ENCODE measurements at places on chromosomes 1 and 21.

- no peak for DNase-seq
- no peak overlapping the region for H3K27ac ChIP-seq
- no peaks in the 10 kb centered on the region for H3K4me1 ChIP-seq
- no peak overlapping the region for H3K4me3 ChIP-seq
Measured at GRCh38 chr1:156368157-156368658, 803 bp upstream of the RHBG start.

- H3K4me1 ChIP-seq: no peaks in the 10 kb centered on the region
- peaks cover 5% of the 10 kb centered on the region for H3K27me3 ChIP-seq
- DNase-seq: no peak
- H3K4me3 ChIP-seq: no peak overlapping the region
- H3K27ac ChIP-seq: no peak overlapping the region
Measured at GRCh38 chr1:86823386-86823785, 90.5 kb downstream of the SELENOF start.

- no peak overlapping the region for H3K4me3 ChIP-seq
- H3K36me3 ChIP-seq: no peaks in the 10 kb centered on the region
- no peaks in the 10 kb centered on the region for H3K4me1 ChIP-seq
- no peak overlapping the region for H3K27ac ChIP-seq
Measured at GRCh38 chr1:38489844-38490270, 369.7 kb downstream of the RRAGC start.

DNA sequence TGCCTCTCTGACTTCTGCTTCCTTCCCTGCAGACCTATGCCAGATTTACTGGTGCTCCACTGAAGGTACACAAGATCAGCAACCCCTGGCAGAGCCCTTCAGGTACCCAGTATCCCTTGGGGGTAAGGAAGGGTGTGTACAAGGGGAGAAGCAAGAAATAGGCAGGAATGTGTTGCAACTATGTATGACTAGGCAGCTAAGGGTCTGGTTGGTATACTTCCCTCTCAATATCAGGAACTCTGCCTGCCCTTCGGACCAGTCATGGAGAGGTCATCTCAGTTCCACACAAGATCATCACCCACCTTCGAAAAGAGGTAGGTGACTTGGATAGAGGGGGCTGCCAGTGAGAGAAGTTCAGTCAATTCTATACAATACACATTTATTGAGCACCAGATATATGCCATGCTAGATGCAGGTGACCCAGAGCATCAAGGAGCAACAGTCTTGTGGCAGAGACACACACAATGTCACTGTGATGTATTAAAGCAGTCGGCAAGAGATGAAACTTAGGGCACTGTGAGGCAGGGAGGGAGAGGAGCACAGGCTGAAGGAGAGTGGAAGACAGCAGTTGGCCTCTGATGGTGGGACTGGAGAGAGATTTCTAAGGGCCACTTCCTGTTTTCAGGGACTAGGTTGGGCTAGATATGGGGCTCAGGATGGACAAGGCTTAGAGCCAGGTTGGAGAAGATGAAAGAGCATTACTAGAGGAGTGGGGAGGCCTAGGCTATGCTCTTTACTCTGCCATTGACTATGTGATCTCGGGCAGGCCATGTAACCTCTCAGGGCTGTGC lies 2.0 kb downstream of the MTX1 start:
- H3K27me3 ChIP-seq: no peaks in the 10 kb centered on the region
- H3K4me1 ChIP-seq: no peaks in the 10 kb centered on the region
- peak overlapping the region; percentile 98 for H3K27ac ChIP-seq
- no peak for DNase-seq
- no peak overlapping the region for H3K4me3 ChIP-seq

- peaks cover 19% of the 10 kb centered on the region for H3K4me1 ChIP-seq
- H3K27ac ChIP-seq: no peak overlapping the region
- H3K4me3 ChIP-seq: no peak overlapping the region
- H3K36me3 ChIP-seq: no peaks in the 10 kb centered on the region
- DNase-seq: no peak
Measured at GRCh38 chr1:68225781-68226180, 6.5 kb downstream of the WLS start.

- DNase-seq: peak; percentile 76
- H3K27me3 ChIP-seq: no peaks in the 10 kb centered on the region
- H3K4me3 ChIP-seq: no peak overlapping the region
- peaks cover 13% of the 10 kb centered on the region for H3K4me1 ChIP-seq
Measured at GRCh38 chr1:84253891-84254290, 47.6 kb upstream of the SAMD13 start.

GRCh38 chr1:208272713-208273112 lies 28.5 kb upstream of the PLXNA2 start:
- H3K27ac ChIP-seq: no peak overlapping the region
- H3K27me3 ChIP-seq: no peaks in the 10 kb centered on the region
- H3K36me3 ChIP-seq: no peaks in the 10 kb centered on the region
- no peaks in the 10 kb centered on the region for H3K4me1 ChIP-seq
- no peak for DNase-seq
- no peak overlapping the region for H3K4me3 ChIP-seq

- H3K4me3 ChIP-seq: no peak overlapping the region
- DNase-seq: no peak
- no peaks in the 10 kb centered on the region for H3K4me1 ChIP-seq
Measured at GRCh38 chr1:58727364-58727763, 27.5 kb upstream of the MYSM1 start.

GRCh38 chr1:205407970-205408369 lies 13.9 kb downstream of the LEMD1 start:
- H3K27ac ChIP-seq: no peak overlapping the region
- no peaks in the 10 kb centered on the region for H3K36me3 ChIP-seq
- H3K4me1 ChIP-seq: no peaks in the 10 kb centered on the region
- H3K4me3 ChIP-seq: no peak overlapping the region
- no peak for DNase-seq

DNA sequence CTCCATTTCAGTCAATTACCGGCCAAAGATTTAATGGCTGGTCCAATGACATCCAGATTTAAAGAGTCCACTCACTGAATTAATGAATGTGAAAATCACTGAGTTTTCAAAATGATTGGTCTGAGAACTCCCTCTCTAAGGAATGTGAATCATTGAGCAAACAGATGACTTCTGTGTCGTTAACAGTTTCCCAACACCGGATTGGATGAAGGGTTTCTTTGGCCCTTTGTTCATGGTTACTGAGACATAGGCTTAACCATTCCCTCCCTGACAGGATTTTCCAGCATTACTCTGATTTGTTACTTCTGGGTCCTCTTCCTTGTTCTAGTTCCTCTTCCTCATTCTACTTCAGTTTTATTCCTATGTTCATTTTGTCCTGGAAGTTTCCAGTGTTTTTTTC lies 1.5 kb upstream of the CLDN17 start:
- no peaks in the 10 kb centered on the region for H3K27me3 ChIP-seq
- DNase-seq: no peak

DNA sequence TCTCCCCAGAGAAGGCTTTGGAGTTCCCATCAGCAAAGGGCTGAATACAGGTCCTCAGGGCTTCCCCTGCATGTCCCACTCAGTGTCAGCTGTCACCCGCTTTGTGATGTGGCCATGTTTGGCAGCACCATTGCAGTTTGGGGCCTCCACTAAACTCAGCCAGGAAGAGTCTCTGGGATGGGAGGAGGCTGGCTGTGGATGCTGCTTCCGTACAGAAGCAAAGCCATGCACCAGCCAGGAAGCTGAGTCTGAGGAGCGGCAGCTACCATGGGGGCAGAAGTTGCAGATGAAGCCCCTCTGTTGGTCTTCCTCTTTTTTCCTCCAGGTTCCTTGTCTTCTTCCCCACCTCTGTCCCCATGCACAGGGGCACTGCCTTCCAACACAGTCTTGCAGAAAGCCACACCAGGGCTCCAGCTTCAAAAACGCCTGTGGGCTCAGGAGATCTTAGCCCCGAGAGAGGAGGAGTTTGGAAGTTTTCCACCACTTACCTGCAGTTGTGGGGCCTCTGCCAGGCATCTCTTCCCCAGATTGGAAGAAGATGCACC lies 416.8 kb downstream of the NPHP4 start:
- H3K27me3 ChIP-seq: peaks cover 3% of the 10 kb centered on the region
- DNase-seq: no peak
- H3K4me3 ChIP-seq: no peak overlapping the region
- no peaks in the 10 kb centered on the region for H3K36me3 ChIP-seq

DNA sequence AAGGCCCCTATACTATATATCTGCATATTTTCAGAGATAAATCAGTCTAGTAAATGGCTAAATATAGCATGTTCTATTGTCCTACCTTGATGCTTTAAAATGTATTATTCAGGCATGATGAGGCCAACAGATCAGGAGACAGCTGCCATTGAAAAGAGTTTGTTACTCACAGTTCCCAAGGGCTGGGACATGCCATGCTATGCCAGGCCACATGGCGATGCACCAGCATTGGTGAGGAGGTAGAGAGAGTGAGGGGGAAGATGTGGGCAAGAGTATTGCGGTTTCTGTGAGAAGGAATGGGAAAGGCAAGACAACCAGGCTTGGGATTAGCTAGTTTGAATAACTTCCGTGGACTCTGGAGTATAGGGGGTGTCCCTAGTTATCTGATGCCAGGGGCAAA lies 316.5 kb downstream of the DISC1 start:
- no peaks in the 10 kb centered on the region for H3K36me3 ChIP-seq
- H3K4me3 ChIP-seq: no peak overlapping the region
- no peak overlapping the region for H3K27ac ChIP-seq
- DNase-seq: no peak
- H3K4me1 ChIP-seq: no peaks in the 10 kb centered on the region

- no peaks in the 10 kb centered on the region for H3K27me3 ChIP-seq
- H3K27ac ChIP-seq: peak overlapping the region; percentile 79
- peaks cover 56% of the 10 kb centered on the region for H3K4me1 ChIP-seq
- H3K36me3 ChIP-seq: no peaks in the 10 kb centered on the region
- peak; percentile 66 for DNase-seq
Measured at GRCh38 chr1:66333466-66334199, 200.3 kb upstream of the SGIP1 start.

DNA sequence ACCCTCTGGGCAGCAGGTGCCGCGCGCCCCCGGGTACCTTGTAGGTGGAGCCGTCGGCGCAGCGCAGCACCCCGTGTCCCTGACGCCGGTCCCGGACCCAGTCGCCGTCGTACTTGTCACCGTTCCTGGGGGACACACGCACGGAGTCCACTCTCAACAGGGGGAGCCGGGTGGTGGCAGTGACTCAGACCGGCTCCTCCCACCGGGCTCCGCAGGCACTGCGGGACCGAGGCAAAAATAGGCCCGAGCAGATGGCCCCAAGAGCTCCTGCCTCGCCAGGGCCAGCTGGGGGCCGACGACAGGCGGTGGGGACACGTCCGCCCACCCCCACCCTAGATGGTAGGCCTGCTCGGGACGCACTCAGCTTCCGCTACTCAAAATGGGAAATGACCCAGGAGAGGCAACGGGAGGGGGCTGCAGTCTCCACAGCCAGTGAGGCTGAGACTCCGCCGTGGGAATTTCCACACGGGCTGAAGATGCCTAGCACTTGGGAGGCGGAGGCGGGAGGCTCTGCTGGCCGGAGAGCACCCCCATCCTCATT lies 6.3 kb downstream of the MORN1 start:
- no peaks in the 10 kb centered on the region for H3K36me3 ChIP-seq
- H3K27me3 ChIP-seq: no peaks in the 10 kb centered on the region
- DNase-seq: peak; percentile 63
- H3K4me3 ChIP-seq: no peak overlapping the region
- H3K27ac ChIP-seq: no peak overlapping the region
- H3K4me1 ChIP-seq: peaks cover 11% of the 10 kb centered on the region

GRCh38 chr1:203835476-203835875 lies 25.9 kb upstream of the SNRPE start:
- no peaks in the 10 kb centered on the region for H3K4me1 ChIP-seq
- no peak for DNase-seq
- H3K36me3 ChIP-seq: peaks cover 98% of the 10 kb centered on the region
- H3K27ac ChIP-seq: no peak overlapping the region
- H3K27me3 ChIP-seq: no peaks in the 10 kb centered on the region

GRCh38 chr1:53323316-53323715 lies 4.6 kb downstream of the LRP8 start:
- H3K27ac ChIP-seq: no peak overlapping the region
- H3K36me3 ChIP-seq: no peaks in the 10 kb centered on the region
- peaks cover 28% of the 10 kb centered on the region for H3K4me1 ChIP-seq
- DNase-seq: no peak
- no peaks in the 10 kb centered on the region for H3K27me3 ChIP-seq
- H3K4me3 ChIP-seq: no peak overlapping the region

- H3K4me1 ChIP-seq: no peaks in the 10 kb centered on the region
- no peak for DNase-seq
- H3K27me3 ChIP-seq: no peaks in the 10 kb centered on the region
- H3K27ac ChIP-seq: no peak overlapping the region
- no peaks in the 10 kb centered on the region for H3K36me3 ChIP-seq
- no peak overlapping the region for H3K4me3 ChIP-seq
Measured at GRCh38 chr1:242228991-242229390, 230.1 kb upstream of the MAP1LC3C start.

DNA sequence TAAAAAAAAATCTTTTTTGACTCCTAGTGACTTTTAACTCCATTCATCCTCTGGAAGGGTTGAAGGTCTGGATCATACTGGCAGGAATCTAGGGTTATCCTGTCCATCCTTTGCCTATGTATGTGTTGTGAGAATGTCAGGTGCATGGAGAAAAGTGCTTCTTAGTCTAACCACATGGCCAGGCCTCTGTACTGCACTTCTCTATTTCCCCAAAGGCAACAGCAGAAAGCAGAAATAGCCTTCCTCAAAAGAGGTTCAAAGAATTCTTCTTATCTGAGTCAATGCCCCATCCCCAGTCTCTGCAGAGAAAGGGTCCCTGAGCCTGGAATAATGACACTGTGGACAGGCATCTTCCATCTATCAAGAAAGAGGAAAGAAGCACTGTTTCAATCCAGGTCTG lies 85.7 kb upstream of the CD34 start:
- H3K27me3 ChIP-seq: no peaks in the 10 kb centered on the region
- H3K27ac ChIP-seq: no peak overlapping the region
- DNase-seq: no peak

- no peaks in the 10 kb centered on the region for H3K4me1 ChIP-seq
- no peak for DNase-seq
- H3K27ac ChIP-seq: no peak overlapping the region
- H3K27me3 ChIP-seq: no peaks in the 10 kb centered on the region
- no peaks in the 10 kb centered on the region for H3K36me3 ChIP-seq
- no peak overlapping the region for H3K4me3 ChIP-seq
Measured at GRCh38 chr21:21606041-21606440, 607.8 kb downstream of the NCAM2 start.

DNA sequence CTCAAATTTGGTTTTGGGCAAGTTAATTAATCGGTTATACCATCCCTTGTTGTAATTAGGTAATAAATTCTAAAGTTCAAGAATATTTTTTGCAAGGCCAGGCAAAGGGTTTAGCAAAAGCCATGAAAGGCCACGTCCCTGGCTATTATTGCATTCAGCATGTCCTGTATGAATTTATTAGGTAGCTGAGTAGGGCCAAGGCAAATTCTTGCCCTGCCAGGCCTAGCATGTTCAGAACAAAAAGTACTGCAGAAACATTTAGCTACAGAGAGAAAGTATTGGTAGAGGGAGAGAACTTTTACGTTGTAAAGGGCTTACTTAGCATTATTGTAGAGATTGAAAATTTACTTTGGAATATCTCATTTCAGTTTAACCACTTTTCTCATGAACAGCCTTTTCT lies 94.4 kb downstream of the PATJ start:
- peaks cover 49% of the 10 kb centered on the region for H3K4me1 ChIP-seq
- H3K27ac ChIP-seq: peak overlapping the region; percentile 82
- H3K4me3 ChIP-seq: no peak overlapping the region
- peak; percentile 73 for DNase-seq
